ENCODE measurements at places on chromosomes 2 and 18. TPM values are rescaled to one million over a fixed set of nuclear protein-coding genes. Genes with fewer than 3 reads are reported as not detected.

PROKR1 gene
- total RNA-seq = 0.09 TPM

EMILIN2 gene
- 10.5 TPM for total RNA-seq

TCF7L1 gene
- 3.9 TPM for total RNA-seq

ZSCAN30 gene
- 4.6 TPM for total RNA-seq

SERPINB12 gene
- total RNA-seq = not detected

LRRC30 gene
- total RNA-seq = 3.9 TPM

LIMS4 gene
- 2.9 TPM for total RNA-seq
